ENCODE measurements at places on chromosomes 16 and 17.

- DNase-seq: no peak
Measured at GRCh38 chr16:16018705-16019104, 69.3 kb downstream of the ABCC1 start.

DNA sequence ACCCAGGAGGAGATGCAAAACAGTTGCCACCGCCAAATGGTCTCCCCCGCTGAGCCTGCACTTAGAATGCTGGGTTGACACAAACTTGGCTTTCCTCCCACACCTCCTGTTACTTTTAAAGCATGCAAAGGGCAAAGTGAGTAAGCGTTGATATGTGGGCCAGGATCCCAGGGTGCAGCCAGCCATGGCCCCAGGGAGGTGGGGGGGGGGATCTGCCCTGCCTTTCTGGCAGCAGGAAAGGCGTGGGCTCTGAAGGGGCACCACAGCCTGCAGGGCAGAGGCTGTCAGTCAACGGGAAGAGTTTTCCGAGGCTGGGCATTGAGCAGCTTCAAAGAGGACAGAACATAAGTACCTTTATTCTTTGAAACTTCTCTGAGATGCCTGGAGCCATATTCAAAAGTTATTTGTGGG, 142.3 kb downstream of the ABCC12 start:
- peak; percentile 86 for DNase-seq

GRCh38 chr17:18129041-18129502, 20.5 kb downstream of the MYO15A start:
- DNase-seq: peak; percentile 72

GRCh38 chr16:15958703-15959348, 9.4 kb downstream of the ABCC1 start:
- no peak for DNase-seq

DNA sequence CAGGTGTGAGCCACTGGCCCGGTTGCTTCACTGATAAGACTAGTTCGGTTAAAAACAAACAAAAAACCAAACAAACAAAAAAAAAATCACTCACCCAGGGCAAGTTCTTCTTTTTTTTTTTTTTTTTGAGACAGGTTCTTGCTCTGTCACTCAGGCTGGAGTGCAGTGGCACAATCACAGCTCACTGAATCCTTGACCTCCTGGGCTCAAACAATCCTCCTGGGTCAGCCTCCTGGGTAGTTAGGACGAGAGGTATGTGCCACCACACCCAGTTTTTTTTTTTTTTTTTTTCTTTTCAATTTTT, 119.5 kb upstream of the CORO6 start:
- peak; percentile 55 for DNase-seq

DNA sequence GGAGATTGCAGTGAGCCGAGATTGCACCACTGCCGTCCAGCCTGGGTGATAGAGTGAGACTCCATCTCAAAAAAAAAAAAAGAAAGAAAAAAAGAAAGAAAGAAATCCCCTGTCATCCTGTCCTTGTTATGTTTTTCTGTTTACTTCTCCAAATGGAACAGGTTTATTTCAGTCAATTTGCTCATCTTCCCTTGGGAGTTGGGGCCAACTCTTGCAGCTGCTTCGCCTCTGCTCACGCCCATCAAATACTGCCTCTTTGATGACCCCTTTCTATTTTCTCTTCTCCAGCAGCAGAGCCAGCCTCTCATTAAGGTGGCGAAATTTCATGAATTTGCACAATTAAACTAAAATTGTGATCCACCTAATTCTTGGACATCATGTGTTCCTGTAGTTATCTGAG, 173.4 kb downstream of the ZNF18 start:
- DNase-seq: no peak

DNA sequence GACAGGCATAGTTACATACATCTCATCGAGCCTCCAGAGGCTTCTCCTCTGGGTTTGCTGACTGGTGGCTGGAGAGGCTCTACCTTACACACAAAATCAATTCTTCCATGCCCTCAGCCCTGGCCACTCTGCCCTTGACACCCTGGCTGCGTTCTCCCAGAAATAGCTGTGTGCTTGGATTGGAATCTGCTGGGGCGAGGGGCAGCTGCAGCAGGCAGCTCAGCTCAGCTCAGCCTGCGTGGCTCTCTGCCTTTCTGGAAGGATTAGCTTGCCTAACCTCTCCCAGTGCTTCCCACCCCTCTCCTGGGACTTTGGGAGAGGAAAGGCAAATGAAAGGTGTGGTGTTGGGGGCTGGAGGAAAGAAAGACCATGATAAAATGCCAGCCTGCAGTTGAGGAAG, 216.1 kb downstream of the ENGASE start:
- no peak for DNase-seq

- peak; percentile 64 for DNase-seq
Measured at GRCh38 chr16:77564791-77565390, 130.1 kb upstream of the ADAMTS18 start.

- DNase-seq: no peak
Measured at GRCh38 chr17:42686520-42687128, 4.3 kb downstream of the CNTNAP1 start.

DNA sequence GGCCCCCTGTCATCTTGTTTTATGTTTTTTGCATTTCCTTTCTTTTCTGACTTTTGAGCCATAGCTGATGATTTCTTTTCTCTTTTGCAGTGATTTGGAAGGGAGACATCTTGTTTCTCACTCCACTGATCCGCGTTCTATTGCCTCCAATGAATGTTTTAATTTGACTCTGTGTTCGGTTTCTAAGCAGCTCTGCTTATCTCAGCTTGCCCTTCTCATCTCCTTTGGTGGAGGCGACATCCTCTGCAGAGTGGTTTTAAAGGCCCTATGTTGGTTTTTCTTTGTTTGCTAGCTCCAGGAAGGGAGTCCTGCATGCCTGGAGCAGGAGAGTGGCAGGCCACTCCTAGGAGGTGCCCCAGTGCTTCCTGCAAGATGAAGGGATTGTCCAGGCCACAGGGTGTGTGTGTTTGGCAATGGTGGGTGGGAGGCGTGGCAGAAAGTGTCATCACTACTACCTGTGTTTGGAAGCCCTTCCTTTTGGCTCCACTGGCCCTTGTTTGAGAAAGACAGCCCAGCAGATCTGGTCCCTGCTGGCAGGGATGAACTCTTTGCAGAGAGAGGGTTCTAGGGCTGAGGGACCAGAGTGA, 13.6 kb downstream of the SMPD3 start:
- DNase-seq: no peak

DNA sequence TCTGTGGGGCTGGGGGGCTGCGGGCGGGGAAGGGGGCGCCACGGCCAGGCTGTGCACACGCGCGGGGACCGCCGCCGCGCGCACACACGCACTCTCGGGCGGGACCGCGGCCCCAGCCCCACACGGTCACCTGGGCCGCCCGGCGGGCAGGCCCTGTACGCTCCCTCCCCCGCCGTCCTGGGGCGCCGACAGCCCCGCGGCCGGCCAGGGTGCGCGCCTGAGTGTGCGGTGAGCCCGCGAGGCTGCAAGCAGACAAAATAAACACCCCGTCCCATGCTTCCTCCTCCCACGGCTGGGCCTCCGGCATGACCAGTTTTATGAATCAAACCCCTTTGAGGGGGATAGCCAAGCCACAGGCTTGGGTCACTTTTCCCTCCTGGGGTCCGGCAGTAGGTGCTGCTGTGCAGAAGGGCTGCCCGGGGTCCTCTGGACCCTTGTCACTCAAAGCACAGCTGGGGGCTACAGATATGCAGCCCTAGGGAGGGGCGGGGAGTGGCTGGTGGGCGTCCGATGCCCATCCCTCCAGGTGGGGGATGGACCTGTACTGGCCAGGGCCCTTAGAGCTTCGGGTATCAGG, 441 bp downstream of the VASN start:
- no peak for DNase-seq

- DNase-seq: peak; percentile 65
Measured at GRCh38 chr17:16398270-16399267, 16.8 kb upstream of the TRPV2 start.

- no peak for DNase-seq
Measured at GRCh38 chr17:48128400-48128799, 20.8 kb downstream of the SNX11 start.

GRCh38 chr17:51711581-51711980, 446.9 kb downstream of the CA10 start:
- no peak for DNase-seq

DNA sequence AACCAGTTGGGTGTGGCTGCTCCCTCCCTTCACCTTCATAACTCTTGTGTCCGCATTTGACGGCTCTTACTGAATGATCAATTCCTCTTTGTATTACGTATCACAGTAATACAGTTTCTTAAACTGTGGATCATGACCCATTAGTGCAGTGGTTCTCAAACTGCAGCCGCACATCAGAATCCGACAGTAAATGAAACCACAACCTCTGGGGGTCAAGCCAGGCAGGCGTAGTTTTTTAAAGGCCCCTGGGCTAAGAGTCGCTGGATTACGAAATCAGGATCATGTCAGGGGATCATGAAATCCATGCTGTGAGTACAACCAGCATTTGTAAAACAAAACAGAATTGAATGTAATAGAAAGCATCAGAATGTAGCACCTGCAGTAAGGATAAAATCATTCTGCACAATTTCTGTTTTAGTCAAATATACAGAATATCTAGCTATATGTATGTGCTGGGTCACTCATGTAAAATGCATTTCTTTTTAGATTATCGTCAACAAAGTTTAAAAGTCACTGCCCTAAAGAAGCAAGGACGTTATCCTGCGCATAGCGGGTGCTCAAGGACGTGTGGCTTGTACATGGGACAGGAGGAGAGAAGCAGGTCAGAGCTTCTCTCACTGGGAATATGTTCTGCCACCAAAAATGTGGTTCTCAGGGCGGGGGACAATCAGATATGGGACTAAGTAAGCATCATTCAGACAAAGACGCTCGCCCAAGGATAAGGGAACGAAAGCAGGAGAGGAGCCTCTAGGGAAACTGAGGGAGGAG, 113.1 kb downstream of the ZFHX3 start:
- no peak for DNase-seq

DNA sequence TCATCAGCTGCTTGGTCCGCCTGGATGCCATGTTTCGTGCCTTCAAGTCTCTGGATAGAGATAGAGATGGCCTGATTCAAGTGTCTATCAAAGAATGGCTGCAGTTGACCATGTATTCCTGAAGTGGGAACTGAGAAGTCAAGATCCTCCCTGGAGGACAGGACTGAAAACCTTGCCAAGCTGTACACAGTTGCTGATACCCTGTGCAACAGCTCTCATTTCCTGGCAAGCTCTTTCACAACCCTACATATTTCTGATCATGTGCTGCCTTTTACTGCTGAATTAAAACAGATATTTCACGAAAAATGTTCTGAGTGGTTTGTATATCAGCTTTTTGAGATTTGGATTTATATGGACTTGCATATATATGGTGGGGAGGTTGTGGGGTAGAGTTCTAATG, 898 bp downstream of the CAPNS2 start:
- DNase-seq: no peak

- DNase-seq: peak; percentile 3
Measured at GRCh38 chr16:74107795-74108610, 188.6 kb upstream of the PSMD7 start.

GRCh38 chr16:84243732-84244131, 3.9 kb upstream of the KCNG4 start:
- DNase-seq: no peak

GRCh38 chr16:67995423-67995822, 3.9 kb downstream of the DPEP2 start:
- no peak for DNase-seq

GRCh38 chr17:4691686-4692085, 12.3 kb downstream of the PELP1 start:
- DNase-seq: no peak

DNA sequence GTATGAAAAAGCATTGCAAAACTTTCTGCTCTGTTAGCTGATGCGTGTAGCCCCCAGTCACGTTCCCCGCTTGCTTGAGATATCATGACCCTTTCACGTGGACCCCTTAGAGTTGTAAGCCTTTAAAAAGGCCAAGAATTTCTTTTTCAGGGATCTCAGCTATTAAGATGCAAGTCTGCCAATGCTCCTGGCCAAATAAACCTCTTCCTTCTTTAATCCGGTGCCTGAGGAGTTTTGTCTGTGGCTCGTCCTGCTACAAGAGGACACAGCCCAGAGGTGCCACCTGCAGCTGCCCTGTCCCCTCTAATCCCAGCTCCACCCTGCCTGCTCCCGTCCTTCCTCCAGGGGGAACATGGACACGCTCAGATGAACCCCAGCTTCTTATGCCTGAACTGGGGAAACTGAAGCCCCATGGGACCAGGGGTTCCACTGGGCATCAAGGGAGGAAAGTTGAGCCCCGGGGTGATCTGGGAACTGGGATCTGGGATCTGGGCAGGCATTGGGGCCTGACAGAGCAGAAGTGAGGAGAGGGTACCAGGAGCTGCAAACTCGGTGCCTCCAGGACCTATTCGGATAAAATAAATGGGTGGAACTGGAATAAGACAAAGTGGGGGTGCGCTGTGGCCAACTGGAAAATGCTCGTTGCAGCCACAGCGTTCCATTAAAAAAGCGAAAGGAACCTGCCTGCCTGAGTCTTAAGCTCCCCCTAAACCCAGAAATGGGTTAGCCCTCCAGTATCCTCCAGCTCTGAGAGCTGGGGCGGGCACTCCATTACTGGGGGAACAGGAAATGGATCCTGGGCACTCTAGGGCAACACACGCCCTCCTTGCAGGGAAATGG, 19.7 kb downstream of the QPRT start:
- no peak for DNase-seq

GRCh38 chr17:82791532-82791931, 39.7 kb downstream of the TBCD start:
- peak; percentile 94 for DNase-seq

- DNase-seq: no peak
Measured at GRCh38 chr16:7547736-7548135, 215.1 kb downstream of the RBFOX1 start.
